ENCODE measurements at places on chromosomes 7 and 10.
A peak's percentile ranks its signal among the peaks of the same experiment; 100 is the strongest.

- no peak for DNase-seq
Measured at GRCh38 chr10:103553743-103554487, 60.4 kb downstream of the NEURL1 start.

DNA sequence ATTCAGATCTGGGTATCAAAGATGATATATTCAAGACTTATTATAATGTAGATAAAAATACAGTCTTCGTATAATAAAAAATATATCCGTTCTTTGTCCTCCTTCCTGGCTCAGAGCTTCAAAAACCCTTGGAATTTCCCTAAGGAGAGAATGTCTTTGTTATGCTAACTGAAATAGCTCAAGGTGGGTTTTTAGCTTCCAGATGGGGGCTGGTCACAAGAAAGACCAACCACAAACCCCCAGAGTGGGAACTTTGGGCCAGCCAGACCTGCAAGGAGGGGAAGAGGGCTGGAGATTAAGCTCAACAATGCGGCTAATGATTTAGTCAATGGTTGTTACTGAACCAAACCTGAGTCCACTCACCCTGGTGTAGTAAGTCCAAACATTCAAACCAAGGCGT is 196.4 kb downstream of the SDHAF3 start:
- no peak for DNase-seq

DNA sequence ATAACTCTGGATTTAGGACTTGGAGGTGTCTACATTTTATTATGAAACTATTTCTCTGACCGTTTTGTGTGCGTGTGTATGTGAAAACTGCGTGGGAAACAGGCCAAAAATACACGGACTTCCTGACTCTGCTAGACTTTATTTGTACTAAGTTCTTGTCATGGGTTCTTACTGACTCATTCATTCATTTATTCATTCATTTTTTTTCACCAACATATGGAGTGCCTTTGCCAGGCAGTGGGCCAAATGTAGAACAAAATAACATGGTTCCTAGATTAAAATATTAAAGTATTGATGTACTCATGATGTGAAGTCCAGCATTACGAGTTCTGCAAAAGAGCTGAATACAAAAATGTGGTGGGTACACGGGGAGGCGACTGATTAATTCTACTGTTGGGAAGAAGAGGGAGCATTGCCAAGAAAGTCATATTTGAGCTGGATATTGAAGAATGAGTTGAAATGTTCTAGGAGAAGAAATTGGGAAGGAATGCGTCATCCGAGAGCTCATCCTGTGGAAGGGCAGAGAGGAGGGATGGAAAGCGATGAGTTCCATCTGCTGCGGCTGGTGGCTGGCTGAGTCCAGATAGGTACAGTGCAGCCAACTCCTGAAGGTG is 24.6 kb downstream of the CACNB2 start:
- no peak for DNase-seq

GRCh38 chr7:20270371-20270770 is 53.2 kb upstream of the MACC1 start:
- no peak for DNase-seq

- no peak for DNase-seq
Measured at GRCh38 chr10:109914966-109915365, 8.3 kb downstream of the XPNPEP1 start.

DNA sequence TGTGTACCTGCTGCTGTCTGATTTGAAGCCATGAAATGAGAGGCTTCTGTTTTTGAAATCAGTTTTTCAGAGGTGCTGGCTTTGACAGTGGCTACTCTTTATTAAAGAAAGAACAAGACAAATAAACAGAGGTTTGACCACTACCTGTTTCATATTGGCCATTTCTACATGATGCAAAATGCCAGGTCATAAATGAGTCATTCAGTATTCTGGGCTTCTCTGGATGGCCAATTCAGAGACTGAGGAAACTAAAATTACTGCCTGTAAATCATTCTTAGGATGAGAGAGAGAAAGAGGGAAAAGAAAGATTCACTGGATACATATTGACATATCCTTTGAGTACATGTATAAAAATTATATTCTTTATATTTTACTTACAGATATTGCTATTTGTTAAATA is 303.3 kb upstream of the ETV1 start:
- DNase-seq: no peak

DNA sequence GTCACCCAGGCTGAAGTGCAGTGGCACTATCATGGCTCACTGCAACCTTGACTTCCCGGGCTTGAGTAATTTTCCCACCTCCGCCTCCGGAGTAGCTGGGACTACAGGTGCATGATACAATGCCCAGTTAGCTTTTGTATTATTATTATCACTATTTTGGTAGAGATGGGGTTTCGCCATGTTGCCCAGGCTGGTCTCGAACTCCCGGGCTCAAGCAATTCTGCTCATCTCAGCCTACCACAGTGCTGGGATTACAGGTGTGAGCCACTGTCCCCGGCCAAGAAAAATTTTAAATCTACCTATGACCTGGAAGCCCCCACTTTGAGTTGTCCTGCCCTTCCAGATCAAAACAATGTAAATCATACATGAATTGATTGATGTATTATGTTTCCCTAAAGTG is 38.8 kb downstream of the CCDC6 start:
- DNase-seq: no peak

- DNase-seq: no peak
Measured at GRCh38 chr7:86644282-86645224, 844 bp downstream of the GRM3 start.

- no peak for DNase-seq
Measured at GRCh38 chr7:7237201-7237977, 55.0 kb downstream of the C1GALT1 start.

GRCh38 chr7:150824379-150825177 is 24.0 kb downstream of the TMEM176A start:
- no peak for DNase-seq

DNA sequence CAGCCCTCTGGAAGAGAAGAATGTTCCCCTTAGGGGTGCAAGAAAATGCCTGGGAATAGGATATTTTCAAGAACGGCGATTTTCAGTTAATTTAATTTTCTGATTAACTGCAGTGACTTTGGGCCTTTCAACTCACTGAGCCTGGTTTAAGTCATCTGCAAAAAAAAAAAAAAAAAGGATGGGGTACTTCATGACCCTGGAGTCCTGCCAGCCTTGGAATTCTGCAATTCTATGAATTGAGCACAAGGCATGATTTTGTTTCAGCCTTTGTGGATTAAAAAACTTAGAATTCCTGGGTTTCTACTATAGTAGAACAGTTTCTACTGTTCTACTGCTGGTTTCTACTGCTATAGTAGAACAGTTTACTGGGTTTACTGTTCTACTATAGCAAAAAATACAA is 58.3 kb upstream of the CALD1 start:
- DNase-seq: no peak

GRCh38 chr7:44065431-44066110 is at the start of gene PGAM2:
Gene PGAM2, minus strand, starts transcription at chr7:44065567. Its CDS starts 38 bp downstream, at chr7:44065529.
- DNase-seq: no peak

- DNase-seq: no peak
Measured at GRCh38 chr10:116211682-116212081, 61.3 kb downstream of the GFRA1 start.

GRCh38 chr7:38321515-38321944 is 48.1 kb upstream of the TARP start:
- DNase-seq: no peak

DNA sequence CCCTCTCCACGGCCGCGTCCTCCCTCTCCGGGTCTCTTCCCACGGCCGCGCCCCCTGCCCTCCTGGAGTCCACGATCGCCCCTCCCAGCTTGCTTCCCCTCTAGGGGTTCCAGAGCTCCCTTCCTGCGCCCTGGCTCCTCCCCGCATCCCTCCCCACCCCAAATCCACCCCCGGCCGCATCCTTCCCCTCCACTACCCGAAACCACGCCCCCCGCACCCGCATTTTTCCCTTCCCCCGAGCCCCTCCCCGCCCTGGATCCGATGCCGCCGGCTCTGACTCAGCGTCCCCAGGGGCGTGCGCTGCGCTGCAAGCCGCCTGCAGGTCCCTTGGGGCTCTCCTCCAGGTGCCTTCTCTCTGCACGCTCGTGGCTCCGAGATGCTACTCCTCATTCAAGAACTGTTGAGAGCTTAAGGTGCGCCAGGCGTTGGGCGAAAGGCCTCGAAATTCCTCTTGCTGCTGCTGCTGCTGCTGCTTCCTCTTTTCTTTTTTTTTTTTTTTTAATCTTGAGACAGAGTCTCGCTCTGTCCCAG is 372 bp upstream of the TMEM130 start:
- peak; percentile 79 for DNase-seq

DNA sequence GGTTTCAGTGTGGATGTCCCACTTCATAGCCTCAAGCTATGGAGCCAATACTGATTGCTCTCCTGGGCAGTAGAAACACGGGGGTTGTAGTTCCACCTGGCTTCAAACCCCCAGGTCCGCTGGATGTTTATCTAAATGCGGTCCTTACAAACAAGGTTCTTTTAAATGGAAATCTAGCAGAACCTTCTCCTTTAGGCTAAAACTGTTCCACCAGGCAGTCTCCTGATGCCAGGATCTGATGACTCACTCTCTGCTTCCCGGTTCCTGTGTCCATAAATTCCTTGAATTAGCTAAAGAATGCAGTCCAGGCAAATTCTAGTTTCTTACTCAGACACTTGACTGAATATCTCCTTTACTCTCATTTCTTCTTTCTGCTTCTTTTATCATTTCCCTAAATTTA is 108.4 kb upstream of the FAM3C start:
- DNase-seq: no peak

DNA sequence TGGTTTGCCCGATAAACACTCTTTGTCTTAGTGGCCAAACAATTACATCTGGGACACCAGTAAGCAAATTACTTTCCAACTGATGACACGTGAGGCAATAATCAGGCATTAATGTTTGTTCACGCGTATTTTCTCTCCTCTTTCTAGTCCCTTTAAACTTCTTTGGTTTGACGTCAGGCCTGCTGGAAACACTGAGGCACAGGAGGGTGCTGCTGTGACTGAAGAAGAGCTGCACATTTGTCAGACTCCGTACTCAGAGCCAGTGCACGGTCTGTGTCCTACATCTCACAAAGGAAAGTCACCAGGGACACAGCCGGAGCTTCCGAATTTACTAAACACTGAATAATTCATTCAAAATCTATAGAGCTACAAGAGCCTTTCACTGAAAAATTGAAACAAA is 57.6 kb upstream of the ANAPC16 start:
- no peak for DNase-seq

- no peak for DNase-seq
Measured at GRCh38 chr10:97891497-97892167, 42.0 kb downstream of the GOLGA7B start.

GRCh38 chr7:148753224-148753623 is 54.5 kb downstream of the CUL1 start:
- DNase-seq: no peak

DNA sequence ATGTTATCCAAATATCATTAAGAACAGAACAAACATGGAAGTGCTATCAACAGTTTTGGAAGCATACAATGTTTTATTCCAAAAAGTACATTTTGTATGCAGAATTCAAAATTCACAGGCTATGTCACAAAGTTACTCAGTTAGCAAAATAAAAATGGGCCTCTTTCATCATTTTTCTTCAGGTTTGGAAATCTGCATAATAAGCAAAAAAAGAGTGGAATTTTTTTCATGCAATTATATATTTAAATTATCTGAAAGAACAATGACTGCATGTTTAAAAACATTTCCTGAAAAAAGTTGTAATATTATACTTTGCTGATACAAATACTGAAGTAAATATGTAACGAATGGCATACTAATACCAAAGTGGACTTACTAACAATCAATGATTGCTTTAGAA is 161.2 kb upstream of the MBL2 start:
- no peak for DNase-seq

DNA sequence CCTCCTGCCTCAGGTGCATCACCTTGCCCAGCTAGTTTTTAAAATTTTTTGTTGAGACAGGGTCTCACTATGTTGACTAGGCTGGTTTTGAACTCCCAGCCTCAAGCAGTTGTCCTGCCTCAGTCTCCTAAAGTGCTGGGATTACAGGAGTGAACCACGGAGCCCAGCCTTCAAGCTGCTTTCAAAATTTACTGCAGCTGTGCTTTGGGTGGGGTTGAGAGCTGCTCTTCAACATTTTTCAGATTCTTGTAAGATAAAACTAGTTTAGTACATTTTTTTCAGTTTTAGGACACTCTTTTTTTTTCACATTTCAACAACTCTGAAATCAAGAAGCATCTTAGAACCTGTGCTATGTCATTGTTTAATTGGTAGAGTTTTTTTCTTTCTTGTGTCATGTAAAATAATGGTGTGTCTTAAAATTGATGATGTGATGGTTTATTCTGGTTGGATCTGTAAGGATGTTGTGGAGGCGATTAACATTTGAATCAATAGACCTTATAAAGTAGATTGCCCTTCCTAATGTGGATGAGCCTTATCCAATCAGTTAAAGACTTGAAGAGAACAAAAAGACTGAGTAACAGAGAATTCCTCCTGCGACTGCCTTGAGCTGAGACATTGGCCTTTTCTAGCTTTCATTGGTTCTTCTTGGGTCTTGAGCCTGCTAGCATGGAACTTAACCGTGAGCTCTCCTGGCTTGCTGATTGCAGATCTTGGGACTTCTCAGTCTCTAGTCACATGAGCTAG is 13.5 kb downstream of the PLEKHA8 start:
- no peak for DNase-seq

DNA sequence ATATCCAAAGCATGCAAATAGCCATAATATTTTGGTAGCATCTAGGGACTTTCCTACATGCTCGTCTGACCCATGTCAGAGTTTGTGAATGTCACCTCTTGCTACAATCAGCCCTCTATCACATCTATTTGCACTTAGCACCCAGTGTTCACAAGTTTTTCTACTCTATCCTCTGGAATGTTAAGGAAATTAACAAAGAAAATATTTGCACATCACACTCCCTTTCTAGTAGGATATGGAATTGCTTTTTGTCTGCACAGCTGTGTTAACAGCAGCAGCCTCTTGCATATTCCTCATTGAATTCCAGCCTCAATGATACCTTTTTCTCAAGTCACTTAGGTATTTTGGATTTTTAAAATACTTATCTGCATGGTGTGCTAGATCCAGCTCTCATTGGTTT is 403.1 kb upstream of the SEMA3C start:
- no peak for DNase-seq

DNA sequence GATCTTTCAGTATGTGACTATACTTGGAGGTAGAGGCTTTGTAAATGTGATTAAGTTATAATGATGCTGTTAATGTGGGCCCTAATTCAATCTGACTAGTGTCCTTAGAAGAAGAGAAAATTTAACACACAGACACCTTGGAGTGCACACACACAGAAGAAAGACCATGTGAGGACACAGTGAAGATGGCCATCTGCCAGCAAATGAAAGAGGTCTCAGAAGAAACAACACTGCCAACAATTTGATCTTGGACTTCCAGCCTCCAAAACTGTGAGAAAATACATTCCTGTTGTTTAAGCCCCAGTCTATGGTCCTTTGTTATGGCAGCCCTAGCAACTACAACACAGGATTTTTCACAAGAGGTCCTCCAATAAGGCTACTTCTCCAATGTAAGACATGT is 120.9 kb upstream of the ABCB5 start:
- no peak for DNase-seq

GRCh38 chr7:122688400-122688998 is 10.4 kb downstream of the RNF133 start:
- DNase-seq: no peak

- DNase-seq: no peak
Measured at GRCh38 chr10:110475722-110476515, 21.8 kb upstream of the DUSP5 start.
